T follicular helper cell (primary cell): ENCODE measurements at places on chromosomes 7 and 10.

- no peak for DNase-seq
Observed at GRCh38 chr10:83725567-83725966, 413.7 kb upstream of the GHITM start.

- DNase-seq, result no peak
Observed at GRCh38 chr7:87797798-87798403, 78.3 kb downstream of the SLC25A40 start.

- no peak for DNase-seq
Observed at GRCh38 chr10:499991-500390, 189.5 kb downstream of the DIP2C start.

- DNase-seq, result no peak
Observed at GRCh38 chr10:61211468-61211867, 241.7 kb downstream of the TMEM26 start.

- DNase-seq, result no peak
Observed at GRCh38 chr7:69204943-69205342, 393.3 kb upstream of the AUTS2 start.

DNA sequence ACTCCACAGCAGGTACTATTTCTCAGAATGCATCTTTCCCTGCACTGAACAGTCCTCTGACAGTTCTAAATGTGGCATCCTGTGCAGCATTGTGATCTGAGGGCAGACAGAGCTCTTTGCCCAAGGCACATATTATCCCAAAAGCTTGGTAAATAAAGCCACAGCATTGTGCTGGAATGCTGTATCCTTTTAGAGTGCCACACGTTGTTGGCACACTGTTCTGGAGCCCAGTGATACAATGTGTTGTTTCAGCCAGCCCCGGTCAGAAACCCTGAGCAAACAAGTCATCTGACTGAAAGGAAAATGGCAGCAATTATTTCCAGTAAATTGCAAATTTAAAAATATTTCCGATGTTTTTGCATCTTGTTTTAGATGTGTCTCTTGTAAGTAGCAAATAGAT, 45.4 kb downstream of the NAMPT start:
- no peak for DNase-seq

GRCh38 chr10:120732067-120732466, 119.1 kb upstream of the WDR11 start:
- DNase-seq, result no peak

GRCh38 chr10:103278862-103279298, 1.9 kb downstream of the INA start:
- peak; percentile 1 for DNase-seq

DNA sequence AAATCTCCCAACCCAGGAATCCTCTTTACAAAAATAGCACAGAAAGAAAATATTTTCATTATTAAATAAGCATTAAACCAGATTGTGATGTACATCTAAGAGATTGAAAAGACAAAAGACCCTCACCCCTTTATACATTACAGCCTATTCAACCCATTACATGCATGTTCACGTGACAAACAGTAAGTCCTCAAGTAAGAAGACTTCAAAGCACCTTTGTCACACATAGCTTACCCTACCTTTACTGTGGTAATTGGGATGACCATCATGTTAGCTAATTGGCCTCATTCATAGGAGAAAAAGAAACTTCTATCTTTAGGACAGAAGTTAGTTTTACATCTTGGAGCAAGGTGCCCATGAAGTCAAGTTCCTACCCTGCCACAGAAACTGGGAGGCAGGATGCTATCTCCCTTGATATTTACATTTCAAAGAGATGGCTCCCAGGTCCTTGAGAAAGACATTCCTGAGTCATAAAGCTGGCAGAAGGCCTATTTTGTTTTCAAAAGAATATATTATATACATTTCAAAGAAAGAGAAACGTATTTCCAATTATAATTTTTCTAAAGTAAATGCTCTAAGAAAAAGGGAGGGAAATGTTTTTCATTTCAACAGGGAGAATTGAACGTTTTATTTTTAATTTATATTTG, 48.1 kb downstream of the GNAI1 start:
- DNase-seq, result no peak

GRCh38 chr10:46224414-46224682, 62.4 kb upstream of the ANTXRL start:
- no peak for DNase-seq

GRCh38 chr7:91566402-91566732, 302.1 kb downstream of the FZD1 start:
- no peak for DNase-seq

GRCh38 chr7:75033064-75033463, 40.5 kb downstream of the RCC1L start:
- no peak for DNase-seq

DNA sequence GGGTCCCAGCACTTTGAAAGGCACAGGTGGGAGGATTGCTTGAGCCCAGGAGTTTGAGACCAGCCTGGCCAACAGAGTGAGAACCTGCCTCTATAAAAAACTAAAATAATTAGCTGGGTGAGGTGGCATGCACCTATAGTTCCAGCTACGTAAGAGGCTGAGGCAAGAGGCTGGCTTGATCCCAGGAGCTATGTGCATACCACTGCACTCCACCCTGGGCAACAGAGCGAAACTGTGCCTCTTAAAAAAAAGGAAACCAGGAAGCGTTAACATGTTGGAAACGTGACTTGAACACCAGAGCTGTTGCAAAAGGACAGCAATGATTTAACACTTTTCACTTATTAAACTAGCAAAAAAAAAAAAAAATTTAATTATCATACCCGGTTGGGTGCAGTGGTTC, 12.6 kb downstream of the BAZ1B start:
- no peak for DNase-seq

DNA sequence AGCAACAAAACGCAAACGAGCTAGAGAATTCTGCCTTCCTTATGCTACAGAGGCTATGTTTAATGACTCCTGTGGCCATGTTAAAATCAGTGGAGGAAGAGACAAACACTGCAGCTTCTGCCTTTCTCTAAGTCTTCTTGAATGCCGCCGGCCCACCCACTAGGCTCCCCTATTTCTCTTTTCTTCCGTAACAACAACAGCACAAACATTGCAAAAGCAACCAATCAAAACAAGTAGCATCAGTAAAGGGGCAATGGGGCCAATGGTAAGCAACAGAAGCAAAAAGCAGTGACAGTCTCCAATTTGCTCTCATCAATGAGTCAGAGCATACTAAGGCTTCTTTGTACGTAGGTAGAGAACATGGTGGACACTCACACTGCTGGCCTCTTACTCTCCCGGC, 26.8 kb downstream of the DNAJC1 start:
- DNase-seq, result no peak

DNA sequence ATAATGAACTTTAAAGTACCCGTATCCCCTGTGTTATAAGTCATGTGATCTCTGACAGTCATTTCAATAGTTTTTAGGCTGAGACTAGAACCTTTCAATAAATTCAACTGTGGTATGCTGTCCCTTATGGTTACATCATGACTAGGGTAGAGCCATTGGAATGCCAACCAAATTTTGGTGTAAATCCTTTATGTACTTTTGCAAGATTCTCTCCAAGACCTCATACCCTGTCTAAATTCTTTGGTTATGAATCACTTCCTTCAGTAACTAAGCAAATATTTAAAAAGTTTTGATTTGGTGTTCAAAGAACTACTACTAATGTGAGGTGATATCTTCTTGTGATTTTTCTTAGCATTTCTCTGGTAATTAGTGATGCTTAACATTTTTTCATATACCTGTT, 20.8 kb upstream of the OR6B1 start:
- DNase-seq, result no peak

DNA sequence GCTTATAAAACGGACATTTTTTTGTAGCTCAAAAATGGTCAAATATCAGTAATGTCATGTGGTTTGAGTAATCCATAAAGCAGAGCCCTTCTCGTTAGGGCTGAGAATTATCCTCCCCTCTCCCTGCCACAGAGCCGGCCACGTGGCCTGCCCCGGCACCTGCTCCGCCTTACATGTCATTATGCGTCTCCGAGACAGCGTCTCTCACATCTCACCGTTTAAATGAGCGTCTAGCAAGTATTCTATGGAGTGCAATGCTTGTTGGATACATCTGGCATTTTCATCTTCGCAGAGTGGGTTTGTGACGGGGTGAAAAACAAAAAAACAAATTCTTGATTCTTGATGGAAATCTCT, 86.1 kb downstream of the CUX1 start:
- no peak for DNase-seq

GRCh38 chr10:114715171-114715670, 57.1 kb upstream of the ABLIM1 start:
- no peak for DNase-seq

GRCh38 chr7:29879609-29880008, 73.3 kb downstream of the WIPF3 start:
- DNase-seq, result no peak

DNA sequence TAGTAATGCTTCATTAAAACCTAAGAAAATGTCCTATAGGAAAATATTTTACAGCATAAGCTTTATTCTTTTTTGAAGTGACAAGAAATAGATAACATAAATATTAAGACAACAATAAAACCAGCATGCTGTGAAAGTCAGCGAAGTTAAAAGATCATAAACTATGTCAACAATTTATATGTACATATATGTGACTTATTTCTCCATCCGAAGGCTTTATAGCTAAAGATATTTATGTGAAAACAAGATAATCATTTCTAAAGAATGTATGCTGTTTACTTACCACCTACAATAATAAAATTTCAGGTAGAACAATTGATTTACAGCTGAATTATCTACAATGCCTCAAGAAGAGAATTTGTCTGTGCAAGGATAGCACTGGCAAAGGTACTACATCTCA, 283.4 kb downstream of the CRPPA start:
- no peak for DNase-seq

- no peak for DNase-seq
Observed at GRCh38 chr7:42768045-42768444, 143.8 kb downstream of the C7orf25 start.

GRCh38 chr10:96685306-96685705, 35.0 kb downstream of the PIK3AP1 start:
- no peak for DNase-seq

- no peak for DNase-seq
Observed at GRCh38 chr7:15682111-15682510, 4.4 kb downstream of the MEOX2 start.

DNA sequence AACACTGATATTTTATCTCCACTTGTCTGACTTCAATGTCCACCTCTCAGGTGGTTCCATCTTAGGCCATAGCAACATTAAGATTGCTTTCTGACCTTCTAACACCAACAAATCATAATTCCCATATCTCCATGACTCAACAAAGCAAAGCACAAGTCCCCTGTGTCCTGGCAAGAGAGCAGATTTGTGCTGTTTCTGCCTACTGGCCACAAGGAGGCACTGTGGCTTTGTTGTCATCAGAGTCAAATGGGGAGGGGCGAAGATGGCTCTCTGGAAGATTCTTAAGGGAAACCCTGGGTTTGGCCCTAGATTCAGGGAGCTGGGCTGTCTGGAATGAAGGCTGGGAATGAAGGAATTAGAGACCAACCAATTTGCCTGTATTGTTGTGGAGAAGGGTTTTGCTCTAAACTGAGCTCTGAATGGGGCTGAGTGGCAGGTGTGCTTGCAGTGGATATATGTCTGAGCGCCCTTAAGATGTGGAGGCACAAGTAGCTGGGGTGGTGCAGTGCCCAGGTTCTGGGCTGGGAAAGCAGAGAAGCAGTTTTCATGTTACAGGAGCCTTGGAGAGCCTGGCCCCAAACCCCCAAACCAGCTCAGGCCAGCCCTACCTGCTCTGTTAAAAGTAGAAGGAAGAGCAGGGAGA, 154.8 kb upstream of the PRSS58 start:
- peak; percentile 9 for DNase-seq

DNA sequence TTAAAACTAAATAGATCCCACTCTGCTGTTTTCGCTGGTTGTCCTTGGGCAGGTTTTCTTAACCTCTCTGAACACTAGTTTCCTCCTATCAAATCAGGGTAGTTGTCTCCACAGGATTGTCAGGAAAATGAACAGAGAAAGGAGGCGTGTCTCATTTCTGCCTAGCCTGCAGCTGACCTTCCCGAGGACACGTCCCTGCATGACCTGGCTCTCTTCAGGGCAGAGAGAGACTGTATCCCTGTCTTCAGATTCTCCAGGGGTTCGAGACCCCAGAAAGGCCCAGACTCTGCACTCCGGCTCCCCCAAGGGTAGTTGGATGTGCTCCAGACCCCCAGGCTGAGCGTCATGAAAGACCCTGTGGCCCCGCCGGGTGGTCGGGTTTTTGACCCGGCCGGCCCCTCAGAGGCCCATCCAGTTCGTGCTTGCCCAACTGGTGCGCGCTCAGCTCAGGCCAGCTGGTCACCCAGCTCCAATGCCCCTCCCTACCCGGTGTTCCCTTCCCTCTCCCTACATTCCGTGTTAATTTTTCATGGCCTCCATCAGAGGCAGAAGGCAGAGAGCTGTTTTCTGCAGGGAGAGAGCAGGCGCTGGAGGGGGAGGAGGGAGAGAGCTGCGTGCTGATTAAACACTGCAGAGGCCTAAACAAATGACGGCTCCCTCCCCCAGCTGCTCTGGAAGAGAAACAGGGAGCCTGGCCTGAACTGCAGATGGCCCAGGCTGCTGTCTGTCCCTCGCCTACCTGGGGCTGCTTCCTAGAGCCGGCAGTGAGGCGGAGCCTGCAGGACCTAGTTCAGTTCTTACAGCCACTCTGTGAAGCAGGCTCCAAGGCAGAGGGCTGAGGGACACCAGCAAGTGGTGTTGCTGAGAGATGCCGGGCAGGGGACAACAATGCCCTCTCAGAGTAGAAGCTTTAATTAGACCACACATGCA, 86.2 kb upstream of the PPIF start:
- no peak for DNase-seq

- DNase-seq, result no peak
Observed at GRCh38 chr7:117048114-117048866, 95.0 kb downstream of the ST7 start.

GRCh38 chr7:28490831-28491230, 78.5 kb downstream of the CREB5 start:
- no peak for DNase-seq
